ENCODE measurements at places on chromosomes 16 and 17.

DNA sequence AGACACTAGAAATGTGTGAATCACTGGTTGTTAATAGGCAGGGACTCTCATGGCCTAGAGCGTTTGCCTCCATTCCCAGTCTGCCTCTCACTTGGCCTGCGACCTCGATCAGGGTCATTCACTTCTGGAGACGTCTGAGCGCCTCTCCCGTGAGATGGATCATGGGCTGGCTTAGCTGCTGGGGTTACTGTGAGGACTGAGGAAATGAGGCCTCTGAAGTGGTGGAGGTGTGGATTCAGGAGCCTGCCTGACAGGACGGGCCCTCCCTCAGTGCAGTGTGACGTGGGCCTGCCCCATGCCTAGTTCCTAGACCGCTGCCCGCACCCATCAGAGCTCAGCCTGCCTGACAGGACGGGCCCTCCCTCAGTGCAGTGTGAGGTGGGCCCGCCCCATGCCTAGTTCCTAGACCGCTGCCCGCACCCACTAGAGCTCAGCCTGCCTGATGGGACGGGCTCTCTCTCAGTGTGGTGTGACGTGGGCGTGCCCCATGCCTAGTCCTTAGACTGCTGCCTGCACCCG, 61.9 kb downstream of the BANP start:
- DNase-seq, result no peak

- DNase-seq, result no peak
These were observed 247.3 kb downstream of the ZFHX3 start for GRCh38 chr16:72800524-72801161.

GRCh38 chr17:5126719-5127488, 11.1 kb downstream of the USP6 start:
- no peak for DNase-seq

- DNase-seq, result no peak
These were observed 107.9 kb downstream of the HAPSTR1 start for GRCh38 chr16:9199311-9199710.

- DNase-seq, result no peak
These were observed 66.0 kb downstream of the CDK12 start for GRCh38 chr17:39527220-39527813.

GRCh38 chr16:4083347-4083870, 32.8 kb downstream of the ADCY9 start:
- DNase-seq, result no peak

DNA sequence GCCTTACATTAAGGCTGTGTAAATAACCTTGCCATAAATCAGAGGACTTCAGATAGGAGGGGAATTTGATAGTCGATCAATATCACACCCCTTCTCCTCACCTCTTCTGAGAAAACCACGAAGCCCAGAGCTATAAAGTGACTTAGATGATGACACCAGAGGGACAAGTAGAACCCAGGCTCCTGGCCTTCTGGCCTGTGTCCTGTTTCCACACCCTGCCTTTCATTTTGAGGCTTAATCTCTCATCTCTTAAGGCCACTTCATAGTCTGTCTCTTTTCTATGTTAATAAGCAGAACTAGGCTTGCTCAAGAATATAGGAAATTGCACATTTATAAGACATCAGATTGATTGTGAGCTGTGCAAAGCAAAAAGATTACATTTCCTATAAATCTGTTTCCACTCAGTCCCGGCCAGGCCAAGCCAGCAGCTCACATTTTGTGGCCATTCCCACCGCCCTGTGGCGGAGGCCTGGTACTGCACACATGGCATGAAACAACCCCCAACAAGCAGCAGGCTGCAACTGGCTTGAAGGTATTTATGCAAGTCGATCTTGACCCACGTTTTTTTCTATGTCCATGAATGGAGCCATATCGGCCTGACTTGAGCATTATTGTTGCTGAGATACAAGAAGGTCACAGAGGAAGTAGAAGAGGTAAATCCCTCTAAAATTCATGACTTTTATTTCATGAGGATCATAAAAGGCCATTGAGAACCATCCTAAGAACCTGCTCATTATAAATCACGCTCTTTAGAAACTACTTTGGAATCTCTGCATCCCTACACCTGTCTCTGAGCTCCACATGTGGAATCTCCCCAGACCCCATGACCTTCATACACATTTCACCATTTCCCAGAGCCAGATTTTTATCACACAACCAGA, 93.7 kb downstream of the PMP22 start:
- no peak for DNase-seq

DNA sequence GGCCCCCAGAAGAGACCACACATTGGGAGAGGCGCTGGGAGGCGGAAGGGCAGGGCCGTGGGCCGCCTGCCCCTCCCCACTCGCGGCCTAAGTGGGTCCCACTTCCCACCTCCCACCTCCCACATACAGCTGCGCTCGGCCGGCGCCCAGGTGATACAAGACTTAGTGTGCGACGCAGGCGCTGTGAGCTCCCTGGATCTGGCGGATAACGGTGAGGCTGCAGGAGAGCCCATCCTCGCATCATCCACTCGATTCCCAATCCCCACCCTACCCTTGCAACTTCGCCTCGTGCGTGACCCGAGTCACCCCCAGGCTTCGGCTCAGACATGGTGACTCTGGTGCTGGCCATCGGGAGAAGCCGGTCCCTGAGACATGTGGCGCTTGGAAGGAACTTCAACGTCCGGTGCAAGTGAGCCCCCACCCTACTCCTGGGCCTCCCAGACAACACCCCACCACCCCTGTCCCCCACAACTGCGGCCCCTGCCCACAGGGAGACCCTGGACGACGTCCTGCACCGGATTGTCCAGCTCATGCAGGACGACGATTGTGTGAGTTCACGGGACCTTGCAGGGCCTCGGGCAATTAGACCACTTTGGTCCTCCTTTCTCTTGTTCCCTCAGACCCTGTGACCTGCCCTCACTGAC, 3.9 kb downstream of the CARMIL2 start:
- no peak for DNase-seq

GRCh38 chr17:28749516-28750177, 5.8 kb downstream of the TRAF4 start:
- no peak for DNase-seq

DNA sequence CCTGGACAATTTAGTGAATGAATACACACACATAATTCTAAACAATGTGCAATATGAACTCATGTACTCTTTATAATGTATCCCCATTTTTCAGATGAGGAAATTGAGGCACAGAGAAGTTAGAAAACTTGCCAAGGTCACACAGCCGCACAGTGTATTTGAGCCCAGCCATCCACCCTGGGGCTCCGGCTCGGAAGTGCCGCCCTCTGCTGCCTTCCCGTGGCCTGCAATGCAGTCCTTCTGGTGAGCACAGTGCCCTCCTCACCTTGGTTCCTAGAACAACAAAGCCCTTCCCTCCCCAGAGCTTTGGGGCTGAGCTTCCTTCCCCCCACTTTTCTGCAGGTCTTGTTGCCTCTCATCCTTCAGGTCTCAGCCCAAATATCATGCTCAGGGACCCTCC, 63.7 kb downstream of the C16orf78 start:
- no peak for DNase-seq

DNA sequence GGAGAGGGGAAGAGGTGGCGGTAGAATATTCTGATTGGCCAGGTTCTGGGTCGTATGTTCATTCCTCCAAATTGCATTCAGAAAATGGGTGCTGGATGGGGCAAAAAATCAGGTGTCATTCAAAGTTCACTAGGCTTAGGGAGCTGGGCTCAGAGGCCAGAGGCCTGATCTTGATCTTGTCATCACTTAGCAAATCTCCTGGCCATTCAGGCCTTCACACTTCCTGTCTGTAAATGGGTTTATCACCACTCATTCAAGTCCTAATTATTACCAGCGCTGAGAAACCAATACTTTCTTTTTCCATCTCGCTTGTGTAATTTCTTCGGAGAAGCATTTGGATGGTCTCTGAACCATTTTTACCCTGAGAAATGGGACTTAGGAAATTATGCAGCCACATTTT, 50.8 kb downstream of the BMERB1 start:
- no peak for DNase-seq

- DNase-seq, result no peak
These were observed 147.4 kb upstream of the TBX2 start for GRCh38 chr17:61251939-61252865.

DNA sequence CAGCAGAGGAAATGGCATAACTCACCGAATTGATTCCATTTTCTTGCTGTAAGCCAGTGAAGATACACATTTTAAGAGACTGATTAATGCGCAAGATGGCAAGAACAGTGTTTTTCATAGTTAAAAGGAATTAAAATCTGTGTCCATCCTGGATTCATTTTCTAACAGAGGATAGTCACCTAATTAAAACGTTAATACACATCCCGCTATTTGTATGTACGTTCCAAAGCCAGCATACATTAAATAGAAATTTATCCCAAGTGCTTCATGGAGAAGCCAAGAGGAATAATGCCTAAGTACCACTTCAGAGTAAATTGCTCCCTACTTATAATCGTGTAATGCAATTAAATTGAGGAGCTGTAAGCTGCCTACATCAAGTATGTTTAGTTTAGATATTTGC, 49.9 kb downstream of the RBFOX1 start:
- no peak for DNase-seq

- no peak for DNase-seq
These were observed 18.0 kb upstream of the HOXB9 start for GRCh38 chr17:48644159-48644558.

DNA sequence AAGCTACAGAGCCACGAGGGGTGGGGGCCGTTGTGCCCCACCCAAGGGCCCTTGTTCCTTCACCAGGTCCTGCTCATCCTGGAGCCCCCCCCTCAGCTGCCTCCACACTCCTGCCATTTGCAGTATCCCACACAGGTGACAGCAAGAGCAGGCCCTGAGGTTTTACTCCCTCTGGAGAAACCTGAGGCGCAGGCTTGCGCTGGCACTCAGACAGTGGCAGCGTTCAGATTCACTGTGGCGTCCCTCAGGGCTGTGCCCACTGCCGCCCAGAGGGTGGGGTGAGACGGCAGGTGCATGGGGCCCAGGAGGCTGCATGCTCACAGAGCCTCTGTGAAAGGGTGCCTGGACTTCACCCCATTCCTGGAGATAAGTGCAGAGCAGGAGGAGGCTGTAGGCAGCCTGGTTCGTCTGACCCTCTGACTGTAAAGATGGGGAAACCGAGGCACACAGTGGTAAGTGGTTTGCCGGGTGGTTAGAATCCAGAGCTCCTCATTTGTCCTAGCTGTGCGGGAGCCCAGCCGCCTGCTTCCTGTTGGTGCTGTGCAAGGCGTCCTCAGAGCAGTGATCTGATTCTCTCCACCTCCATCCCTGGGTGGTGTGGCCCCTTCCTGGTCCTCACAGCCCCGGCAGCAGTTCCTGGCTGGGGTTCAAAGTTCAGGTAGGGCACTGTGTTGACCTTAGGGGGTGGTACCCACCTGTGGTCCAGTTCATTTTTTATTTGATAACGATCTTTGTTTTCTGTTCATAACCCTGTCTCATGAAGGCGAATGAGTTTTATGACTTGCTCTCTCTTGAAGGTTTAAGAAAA, 1.6 kb downstream of the SPIRE2 start:
- no peak for DNase-seq

All from activated CD8-positive, alpha-beta memory T cell treated with anti-CD3 and anti-CD28 coated beads for 1 hour (primary cell).